ENCODE measurements at places on chromosomes 4 and X. TPM values are rescaled to one million over a fixed set of nuclear protein-coding genes. Genes with fewer than 3 reads are reported as not detected.

Gene UGT2B10
- total RNA-seq, result not detected

Gene NPY1R
- total RNA-seq, result not detected

Gene KCTD8
- total RNA-seq, result under 0.01 TPM

Gene USP17L13
- total RNA-seq, result not detected
